AG04449 (cell line): ENCODE measurements at places on chromosomes 4 and X.

DNA sequence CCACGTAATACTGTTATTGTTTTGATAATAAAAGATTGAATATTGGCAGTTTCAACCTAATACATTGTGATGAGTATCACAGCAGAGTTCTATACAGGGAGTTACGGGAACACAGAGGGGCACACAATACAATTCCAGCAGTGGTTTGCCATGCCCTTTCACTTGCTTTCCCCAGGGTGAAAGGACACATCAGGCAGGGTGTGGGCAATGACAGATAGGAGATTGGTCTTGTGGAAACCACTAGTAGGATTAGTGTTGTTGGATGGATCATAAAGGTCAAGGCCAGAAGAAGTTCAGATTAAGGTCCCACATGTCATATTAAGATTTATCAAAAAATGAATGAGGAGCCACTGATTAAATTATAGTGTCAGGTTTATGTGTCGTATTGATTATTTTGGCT lies 8.1 kb downstream of the HSD17B11 start:
- DNase-seq = no peak

- DNase-seq = no peak
Observed at GRCh38 chrX:18654875-18655836, 16.8 kb downstream of the RS1 start.

DNA sequence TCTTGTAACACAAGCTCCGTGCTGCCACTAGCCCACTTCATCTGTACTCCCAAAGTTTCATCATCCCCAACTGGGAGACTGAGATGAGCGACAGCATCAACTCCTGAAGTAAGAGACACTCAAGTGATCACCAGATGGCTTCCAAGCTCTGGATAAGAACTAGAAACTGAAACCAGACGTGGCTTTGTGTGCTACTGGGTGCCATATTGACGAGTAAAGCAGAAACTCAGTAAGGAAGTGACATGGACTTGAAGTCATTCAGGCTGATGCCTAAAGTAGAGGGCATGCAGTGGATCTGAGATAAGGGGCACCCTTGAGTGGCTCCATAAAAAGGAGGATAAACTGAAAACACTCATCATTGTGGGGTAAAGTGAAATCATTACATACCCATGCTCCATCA lies 72.4 kb downstream of the PCYT1B start:
- DNase-seq = no peak

DNA sequence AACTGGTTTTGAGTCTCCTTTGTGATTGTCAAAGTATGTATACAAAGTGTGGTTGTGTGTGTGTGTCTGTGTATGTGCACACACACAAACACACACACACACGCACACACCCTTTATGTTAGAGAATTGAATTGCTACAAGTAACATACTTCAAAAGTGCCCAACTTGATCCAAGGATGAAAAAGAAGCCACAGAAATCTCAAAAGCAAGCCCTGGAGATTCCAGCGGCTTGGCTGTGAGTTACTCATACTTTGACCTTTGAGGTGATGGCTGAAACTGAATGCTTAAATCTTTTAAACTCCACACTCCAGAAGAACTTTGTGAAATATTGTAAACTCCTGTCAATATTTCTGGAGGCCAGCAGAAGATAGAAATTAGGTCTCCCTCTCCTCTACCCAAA lies 168.4 kb upstream of the NRK start:
- no peak for DNase-seq

DNA sequence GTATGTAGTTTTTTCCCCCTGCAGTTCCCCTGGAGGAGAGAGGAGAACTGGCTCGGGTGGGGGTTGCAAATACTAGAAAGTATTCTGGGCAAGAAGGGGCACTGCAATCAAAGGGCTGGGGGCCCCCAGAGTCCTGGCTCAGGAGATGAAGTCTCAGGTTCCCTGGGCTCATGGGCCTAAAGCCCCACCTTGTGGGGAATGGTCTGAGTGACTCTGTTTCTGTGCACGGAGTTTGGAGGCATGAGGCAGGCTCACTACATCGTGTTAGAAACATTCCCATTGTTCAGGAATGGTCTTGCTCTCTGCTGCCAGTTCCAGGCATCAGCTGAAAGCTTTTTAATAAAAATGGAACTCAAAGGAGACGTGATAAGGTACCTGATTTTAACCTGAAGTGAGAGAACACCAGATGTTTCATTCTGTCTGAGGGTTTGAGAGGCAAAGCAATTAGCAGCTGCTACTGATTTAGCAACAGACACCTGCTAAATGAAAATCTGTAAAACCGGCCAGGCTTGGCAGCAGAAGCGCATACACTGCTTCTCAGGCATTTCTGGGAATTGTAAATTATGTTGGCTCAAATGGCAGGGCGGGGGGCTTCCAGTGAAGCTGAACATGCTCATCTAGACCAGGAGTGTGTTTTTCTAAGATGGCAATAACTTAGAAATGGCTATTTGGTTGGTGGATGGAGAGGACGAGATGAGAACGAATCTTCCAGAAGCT lies 122.7 kb downstream of the TMEM164 start:
- DNase-seq = no peak

GRCh38 chrX:129955682-129956081 lies 26.8 kb upstream of the BCORL1 start:
- no peak for DNase-seq

GRCh38 chr4:8537041-8537461 lies 43.1 kb upstream of the GPR78 start:
- no peak for DNase-seq

GRCh38 chrX:33725535-33726210 lies 406.4 kb downstream of the FAM47A start:
- DNase-seq = no peak

GRCh38 chr4:41533680-41534079 lies 4.3 kb upstream of the LIMCH1 start:
- no peak for DNase-seq

GRCh38 chrX:118675966-118676349 lies 51.4 kb upstream of the IL13RA1 start:
- DNase-seq = no peak
